ENCODE measurements at places on chromosomes 13 and 19. TPM values are rescaled to one million over a fixed set of nuclear protein-coding genes. Genes with fewer than 3 reads are reported as not detected.

GGN gene
- not detected for total RNA-seq

NCAN gene
- not detected for total RNA-seq

DNA sequence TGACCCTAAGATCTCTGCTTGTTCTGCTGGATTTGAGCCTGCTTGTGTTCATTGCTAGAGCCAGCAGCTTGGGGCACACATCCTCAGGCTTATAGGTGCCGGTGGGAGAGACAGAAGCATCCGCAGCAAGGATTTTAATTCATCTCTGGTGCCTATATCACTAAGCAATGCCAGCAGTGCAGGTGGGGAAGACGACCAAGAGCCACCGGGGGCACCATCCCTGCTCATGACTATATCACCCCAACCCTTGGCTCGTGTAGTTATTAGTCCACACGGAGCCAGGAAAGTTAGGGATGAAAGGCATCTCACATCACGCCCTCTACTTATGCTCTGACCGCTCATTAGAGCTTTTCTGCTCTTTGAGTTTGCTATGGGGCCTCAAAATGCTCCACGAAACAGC, 298.2 kb downstream of the DCLK1 start:
- no peak for DNase-seq

GRCh38 chr13:95301968-95302393, 730 bp upstream of the ABCC4 start:
- no peak for DNase-seq

GRCh38 chr19:40216777-40217026, 1.5 kb downstream of the TTC9B start:
- DNase-seq = no peak

DNA sequence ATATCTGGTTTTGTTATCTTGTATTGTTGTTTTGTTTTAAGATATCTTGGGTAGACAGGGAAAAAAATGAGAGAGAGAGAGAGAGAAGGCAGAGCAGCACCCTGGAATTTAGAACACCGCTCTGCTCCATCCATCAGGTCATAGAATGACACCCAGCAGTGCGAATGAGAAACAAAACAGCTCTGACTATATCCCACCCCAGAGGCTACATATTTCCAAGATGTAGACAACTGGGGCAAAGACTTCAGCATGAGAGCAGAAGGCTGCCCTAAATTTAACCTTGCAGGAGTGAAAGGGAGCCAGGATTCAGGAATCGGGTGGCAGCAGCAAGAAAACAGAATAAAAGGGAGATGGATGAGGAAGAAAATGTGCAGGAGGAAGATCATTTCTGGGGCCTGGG, 46.5 kb downstream of the TNFSF13B start:
- no peak for DNase-seq

DNA sequence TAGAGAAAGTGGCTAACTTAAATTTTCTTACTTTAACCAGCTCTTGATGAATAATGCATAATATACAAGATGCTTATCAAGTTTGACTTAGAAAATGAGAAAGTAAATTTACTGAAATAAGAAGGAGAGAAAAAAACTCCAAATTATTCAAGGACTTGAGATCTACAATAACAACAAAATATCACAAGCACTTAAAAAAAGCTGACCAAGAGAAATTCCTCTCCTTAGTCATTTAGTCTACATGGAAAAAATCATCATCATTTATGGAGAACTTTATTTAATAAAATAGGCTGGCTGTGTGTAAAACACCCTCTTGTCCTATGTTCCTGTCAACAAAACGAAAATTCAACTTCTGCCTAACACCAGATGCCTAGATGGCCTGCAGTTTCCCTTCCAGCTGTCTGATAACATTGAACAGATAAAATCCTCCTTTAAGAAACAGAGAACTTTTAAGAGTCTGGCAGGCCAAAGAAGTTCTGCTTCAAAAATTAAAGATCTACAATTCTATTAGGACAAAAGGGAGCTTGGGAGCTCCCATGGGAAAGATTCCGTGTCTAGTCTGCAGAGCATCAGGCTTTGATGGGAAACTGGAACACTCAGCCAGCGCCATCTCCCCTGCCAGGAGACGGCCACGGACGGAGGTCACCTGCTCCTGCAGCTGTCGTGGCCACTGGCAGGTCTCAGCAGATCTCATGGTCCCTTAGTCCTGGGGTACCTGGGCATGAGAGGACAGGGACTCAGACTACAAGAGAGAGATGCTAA, 37.9 kb upstream of the ATP11A start:
- DNase-seq = no peak

Data from sigmoid colon (tissue), 7 donors.